SJCRH30 (cell line): ENCODE measurements at places on chromosomes 1 and 21. TPM values are rescaled to one million over a fixed set of nuclear protein-coding genes. Genes with fewer than 3 reads are reported as not detected.

Gene SDC3
- total RNA-seq: 201 and 210 TPM in 2 replicates

DNA sequence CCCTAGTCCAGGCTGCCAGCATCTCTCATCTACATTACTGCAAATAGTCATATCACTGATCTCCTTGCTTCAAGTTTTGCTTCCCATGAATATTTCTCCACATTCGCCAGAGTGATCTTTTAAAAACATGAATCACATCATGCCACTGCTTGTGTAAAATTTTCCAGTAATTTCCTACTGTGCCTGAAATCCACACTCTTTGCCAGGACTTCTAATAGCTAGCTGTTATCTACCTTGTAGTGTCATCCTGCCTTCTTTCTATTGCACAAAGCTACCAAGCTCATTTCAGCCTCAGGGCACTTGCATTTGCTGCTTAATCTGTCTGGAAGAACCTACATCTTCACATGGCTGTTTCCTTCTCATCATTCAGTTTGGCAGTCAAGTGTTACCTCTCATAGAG, 33.9 kb upstream of the ZNF362 start:
- no peak for DNase-seq

Gene VHLL
- total RNA-seq: 0.63 TPM in 1 of 2 replicates, not detected in the other

DNA sequence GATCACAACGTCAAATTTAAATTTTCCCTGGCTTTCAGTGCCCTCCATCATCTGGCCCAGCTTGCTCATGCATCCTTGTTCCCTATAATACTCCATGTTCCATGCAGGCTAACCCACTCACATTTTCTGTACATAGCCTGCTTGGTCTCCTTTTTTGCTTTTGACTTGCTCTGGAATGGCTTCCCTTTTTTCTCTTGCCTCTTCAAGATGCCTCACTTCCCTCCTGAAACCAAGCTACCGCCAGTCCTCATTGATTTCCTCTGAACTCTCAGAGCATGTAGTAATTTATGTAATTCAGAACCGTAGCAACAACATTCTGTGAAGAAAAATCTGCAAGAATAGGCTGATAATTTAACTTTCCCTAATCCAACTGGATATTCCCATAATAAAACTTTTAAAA, 10.3 kb downstream of the CAP1 start:
- DNase-seq: no peak

DNA sequence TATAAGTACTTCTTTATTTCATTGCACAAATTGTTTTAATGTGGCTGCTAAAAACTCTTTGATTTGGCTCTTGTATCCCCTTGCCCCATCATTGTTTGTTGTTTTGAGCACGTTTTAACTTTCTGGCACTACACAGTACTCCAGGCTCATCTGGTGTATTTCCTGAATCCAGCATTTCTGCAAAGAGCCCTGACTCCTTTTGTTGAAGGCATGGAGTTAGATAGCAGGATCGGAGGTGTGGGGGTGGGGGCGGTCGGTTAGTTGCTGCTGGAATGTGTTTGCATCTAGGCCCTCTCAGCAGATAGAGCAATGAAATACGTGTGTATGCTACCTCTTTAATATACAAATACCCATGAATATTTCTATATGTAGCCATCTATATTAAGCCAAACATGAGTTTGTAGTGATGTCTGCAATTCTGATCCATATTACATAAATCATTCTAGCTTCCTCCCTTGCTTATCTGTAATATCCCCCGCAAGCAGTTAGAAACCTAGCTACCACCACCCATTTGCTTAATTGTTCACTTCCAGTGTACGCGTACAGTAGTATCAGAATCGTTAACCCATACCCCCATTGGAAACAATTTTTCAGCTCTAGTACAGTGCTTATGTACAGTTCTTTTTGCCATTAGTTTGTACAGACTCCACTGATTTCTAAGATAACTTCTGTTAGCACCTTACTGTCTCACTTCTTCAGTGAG, 106.0 kb downstream of the NOS1AP start:
- DNase-seq: no peak

DNA sequence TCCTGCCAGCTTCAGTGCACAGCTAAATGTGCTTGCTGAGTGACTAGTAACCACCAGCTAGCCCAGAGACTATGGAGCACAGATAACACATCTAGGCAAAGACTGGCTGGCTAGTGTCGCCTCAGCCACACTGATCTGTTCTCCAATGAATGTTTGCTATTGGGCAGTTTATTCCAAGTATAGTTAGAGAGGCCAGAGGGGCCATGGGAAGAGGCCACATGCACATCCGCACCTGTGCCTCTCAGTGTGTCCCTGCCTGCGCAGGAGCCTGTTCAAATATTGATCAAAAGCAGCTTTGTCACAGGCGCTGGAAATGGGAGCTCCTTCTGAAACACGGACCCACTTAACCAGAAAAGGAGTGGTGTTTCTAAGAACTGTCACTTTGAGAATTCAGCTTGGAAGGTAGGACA, 51.3 kb upstream of the ATP1A1 start:
- no peak for DNase-seq

DNA sequence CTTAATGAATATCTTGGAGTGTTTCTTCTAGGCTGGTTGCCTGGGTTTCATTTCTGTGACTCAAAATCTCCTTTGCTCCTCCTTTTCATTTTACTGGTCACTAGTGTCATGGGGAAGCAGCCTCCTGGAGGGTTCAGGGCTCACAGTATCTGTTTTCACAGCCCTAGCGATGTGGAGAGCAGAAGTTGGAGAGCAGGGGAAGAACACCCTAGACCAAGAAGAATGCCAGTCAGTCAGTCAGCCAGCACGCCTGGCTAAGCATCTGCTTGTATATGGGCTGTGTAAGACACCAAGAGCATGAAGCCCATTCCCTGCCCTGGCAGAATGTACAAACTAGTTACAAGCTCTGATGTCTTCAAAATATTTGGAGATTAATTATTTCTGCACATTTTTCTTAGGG, 7.9 kb downstream of the RXRG start:
- no peak for DNase-seq

DNA sequence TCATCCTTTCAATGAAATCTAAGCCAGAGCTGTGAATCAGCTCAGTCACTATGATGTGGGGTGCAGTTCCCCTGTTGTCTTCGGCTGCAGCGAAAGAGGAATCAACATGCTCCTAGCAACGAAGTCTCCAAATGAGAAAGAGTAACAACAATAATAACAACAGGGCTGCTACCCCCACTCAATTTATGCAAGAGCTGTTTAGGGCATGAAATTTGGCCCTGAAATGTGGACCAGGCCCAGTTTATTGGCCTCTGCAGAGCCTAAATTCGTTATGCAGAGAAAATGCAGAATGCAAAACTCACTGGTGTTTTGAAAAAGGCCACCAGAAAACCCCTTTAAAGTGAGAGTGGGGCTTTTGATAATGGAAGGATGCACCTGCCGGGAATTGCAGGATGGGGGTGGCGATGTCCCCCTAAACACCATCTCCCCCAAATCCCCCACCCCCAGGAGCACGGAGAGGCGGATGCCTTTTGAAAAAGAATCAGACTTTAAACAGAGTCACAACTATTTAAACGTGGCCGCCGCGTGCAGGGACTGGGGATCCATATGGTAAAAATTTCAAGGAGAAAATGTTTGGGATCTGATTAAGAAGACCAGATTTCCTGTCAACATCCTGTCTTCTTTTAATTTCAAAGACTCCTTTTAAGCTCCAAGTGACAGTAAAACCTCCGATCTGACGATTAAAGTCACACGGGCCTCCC, 1.9 kb downstream of the RUNX3 start:
- no peak for DNase-seq

GRCh38 chr1:214216779-214217178, 64.2 kb upstream of the SMYD2 start:
- DNase-seq: no peak

GRCh38 chr21:38520511-38520910, 22.2 kb upstream of the ERG start:
- DNase-seq: no peak

DNA sequence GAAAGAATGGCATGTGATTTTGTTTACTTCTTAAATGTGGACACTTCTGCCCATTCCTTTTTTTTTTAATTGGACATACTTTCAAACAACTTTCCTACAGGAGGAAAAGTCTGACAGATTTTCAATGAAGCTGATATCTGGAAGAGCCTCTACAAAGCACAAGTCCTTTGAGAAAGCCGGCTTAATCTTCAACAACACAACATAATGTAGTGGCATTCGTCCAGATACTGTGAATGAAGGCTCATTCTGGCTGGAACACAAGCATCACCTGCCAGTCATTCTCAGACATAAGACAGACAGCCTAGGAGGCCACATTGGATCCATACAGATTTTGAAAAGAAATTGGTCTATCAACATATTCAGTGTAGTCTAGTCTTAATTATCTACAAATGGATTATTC, 4.9 kb downstream of the OTUD7B start:
- no peak for DNase-seq

Gene CLCNKA
- total RNA-seq: 0.42 TPM in 1 of 2 replicates, not detected in the other

Gene BRDT
- not detected in 2 replicates for total RNA-seq

DNA sequence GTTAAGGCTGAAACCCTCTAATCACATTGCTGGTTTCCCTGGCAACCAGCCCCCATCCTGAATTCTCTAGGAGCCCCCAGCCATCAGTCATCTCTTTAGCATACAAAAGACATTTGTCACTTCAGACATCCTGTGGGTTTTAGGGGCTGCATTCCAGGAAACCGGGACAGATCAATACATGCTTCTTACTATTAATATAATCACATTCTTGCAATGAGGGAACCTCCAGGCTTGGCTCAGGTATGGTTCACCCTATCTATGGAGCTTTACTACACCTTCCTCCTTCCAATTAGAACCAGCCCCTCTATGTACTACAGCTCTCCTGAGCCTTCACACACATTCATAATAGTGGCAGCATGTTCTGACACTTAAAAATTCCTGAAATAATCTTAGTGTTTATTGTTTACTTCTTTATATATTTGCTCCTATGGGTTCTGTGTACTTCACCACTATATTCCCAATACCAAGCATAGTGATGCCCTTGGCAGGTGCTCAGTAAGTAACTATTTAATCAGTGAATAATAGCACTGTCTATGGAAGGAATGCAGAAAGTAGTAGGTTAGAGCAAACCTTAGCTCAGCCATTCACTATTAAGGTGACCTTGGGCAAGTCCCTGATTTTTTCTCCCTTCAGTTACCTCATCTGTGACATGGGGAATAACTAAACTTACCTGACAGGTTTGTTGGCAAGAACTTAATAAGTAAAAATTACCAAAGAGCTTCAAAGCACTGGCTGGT, 59.6 kb downstream of the ZNF678 start:
- no peak for DNase-seq

GRCh38 chr1:198295225-198295624, 138.4 kb downstream of the NEK7 start:
- DNase-seq: peak; percentile 36

DNA sequence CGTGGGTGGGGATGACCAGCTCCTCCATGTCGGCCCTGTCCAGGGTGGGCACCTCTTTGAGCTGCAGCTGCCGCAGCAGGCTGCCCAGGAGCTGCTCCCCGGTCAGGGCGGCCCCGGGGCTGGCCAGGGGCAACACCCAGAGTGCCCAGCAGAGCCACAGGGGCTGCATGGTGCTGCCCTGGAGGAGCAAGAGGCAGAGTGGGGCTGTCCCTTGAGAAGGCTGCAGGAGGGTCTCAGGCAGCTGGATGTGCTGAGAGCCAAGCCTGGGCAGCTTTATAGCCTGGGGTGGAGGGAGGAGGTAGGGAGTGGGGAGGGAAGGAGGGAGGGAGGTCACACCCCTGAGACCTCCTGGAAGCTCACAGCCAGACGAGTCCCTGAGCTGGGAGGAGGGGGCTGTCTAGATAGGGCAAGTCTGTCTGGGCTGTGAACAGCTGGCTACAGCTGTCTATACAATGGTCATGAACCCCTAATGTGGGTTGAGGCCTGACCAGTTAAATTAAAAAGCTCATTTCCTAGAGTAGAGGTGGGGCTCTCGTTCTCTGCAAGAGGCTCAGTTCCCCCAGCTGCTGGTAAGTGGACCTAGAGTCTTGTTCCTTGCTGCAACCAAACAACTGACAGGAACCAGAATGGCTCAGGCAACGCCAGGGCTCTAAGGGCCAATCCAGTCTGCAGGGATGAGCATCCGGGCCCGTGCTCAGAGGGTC, at the start of gene LEFTY1:
Gene LEFTY1 (minus strand): TSS at position 249 of the 704 bp plus-strand sequence. CDS start 80 bp downstream, at position 169.
- peak; percentile 97 for DNase-seq

- no peak for DNase-seq
Measured at GRCh38 chr1:66540434-66541032, 6.6 kb downstream of the SGIP1 start.

Gene SPRR1B
- total RNA-seq: not detected in 2 replicates

GRCh38 chr1:31954607-31955283, 16.6 kb upstream of the PTP4A2 start:
- peak; percentile 37 for DNase-seq

- DNase-seq: peak; percentile 53
Measured at GRCh38 chr1:112317611-112318062, 78.4 kb upstream of the CTTNBP2NL start.

Gene TSPAN2
- total RNA-seq: 0.02 TPM in 1 of 2 replicates, not detected in the other

GRCh38 chr1:31707711-31708110, 3.9 kb upstream of the COL16A1 start:
- no peak for DNase-seq

GRCh38 chr1:208351838-208352237, 107.7 kb upstream of the PLXNA2 start:
- peak; percentile 51 for DNase-seq

DNA sequence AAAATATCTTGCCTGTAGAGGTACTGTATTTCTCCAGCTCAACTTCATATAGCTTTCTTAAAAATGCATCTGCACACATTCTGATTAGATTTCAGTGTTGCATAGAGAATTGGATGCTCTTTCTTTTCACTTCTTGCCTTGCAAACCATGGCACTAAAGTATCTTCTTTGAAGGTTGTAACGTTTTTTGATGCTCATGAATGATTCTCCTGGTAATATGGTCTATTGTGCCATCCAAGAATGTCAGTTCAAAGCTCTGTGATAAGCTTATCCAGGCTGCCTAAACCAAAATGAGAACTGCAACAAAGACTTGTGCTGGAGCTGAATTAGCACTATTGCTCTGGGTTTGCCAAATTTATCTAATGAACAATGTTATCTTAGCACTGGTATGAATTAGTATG, 1.9 kb downstream of the SGIP1 start:
- DNase-seq: no peak

GRCh38 chr1:232704694-232705680, 75.1 kb upstream of the SIPA1L2 start:
- no peak for DNase-seq

DNA sequence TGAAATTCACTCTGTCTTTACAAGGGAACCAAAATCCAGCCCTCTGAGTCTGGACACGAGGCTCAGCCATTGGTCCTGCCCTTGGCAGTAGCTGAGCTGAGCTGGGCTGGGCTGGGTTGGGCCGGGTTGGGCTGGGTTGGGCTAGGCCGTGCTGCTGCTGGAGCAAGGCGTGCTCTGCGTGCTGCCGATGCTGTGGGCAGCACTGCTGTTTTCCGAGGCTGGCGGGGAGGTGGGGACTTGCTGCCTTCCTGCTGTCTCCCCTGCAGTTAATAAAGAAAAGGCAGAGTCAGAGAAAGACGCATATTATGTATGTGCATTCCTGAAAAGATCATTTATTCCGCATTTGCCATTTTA, 182.9 kb downstream of the CDC7 start:
- no peak for DNase-seq

Gene RGS8
- total RNA-seq: 1.6 and 2.7 TPM in 2 replicates
